ENCODE measurements at places on chromosomes 3 and 15.

GRCh38 chr3:72189339-72189738 is 404.4 kb upstream of the PROK2 start:
- DNase-seq: no peak
- peaks cover 8% of the 10 kb centered on the region for H3K4me1 ChIP-seq
- H3K4me3 ChIP-seq: no peak overlapping the region
- no peaks in the 10 kb centered on the region for H3K36me3 ChIP-seq
- peaks cover 2% of the 10 kb centered on the region for H3K27me3 ChIP-seq
- no peak overlapping the region for H3K27ac ChIP-seq

DNA sequence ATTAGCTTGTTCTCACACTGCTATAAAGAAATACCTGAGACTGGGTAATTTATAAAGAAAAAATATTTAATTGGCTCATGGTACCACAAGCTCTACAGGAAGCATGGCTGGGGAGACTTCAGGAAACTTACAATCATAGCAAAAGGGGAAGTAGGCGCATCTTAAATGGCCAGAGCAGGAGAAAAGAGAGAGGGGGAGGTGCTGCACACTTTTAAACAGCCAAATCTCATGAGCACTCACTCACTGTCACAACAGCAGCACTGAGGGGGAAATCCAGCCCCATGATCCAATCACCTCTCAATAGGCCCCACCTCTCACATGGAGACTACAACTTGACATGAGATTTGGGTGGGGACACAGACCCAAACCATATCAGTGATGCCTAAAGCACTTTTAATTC is 82.5 kb downstream of the DCLK3 start:
- H3K4me1 ChIP-seq: no peaks in the 10 kb centered on the region
- no peaks in the 10 kb centered on the region for H3K27me3 ChIP-seq
- peaks cover 2% of the 10 kb centered on the region for H3K36me3 ChIP-seq
- H3K4me3 ChIP-seq: no peak overlapping the region
- H3K27ac ChIP-seq: no peak overlapping the region

DNA sequence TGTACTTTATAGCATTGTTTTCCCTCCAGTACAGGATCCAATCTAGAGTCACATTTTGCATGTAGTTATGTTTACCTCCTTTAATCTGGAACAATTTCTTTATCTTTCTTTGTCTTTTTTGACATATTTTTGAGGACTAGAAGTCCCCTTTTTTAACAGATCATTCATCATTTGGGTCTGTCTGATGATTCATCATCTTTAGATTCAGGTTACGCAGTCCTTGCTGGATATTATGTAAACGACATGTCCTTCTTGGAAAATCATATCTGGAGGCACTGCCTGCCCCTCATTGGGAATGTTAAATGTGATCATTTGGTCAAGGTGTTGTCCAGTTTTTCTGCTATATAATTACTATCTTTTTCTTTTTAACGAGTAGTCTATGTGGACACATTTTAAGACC is 18.3 kb downstream of the TGM4 start:
- peaks cover 3% of the 10 kb centered on the region for H3K27me3 ChIP-seq
- H3K4me3 ChIP-seq: no peak overlapping the region
- no peaks in the 10 kb centered on the region for H3K36me3 ChIP-seq
- no peak for DNase-seq
- H3K4me1 ChIP-seq: peaks cover 11% of the 10 kb centered on the region

DNA sequence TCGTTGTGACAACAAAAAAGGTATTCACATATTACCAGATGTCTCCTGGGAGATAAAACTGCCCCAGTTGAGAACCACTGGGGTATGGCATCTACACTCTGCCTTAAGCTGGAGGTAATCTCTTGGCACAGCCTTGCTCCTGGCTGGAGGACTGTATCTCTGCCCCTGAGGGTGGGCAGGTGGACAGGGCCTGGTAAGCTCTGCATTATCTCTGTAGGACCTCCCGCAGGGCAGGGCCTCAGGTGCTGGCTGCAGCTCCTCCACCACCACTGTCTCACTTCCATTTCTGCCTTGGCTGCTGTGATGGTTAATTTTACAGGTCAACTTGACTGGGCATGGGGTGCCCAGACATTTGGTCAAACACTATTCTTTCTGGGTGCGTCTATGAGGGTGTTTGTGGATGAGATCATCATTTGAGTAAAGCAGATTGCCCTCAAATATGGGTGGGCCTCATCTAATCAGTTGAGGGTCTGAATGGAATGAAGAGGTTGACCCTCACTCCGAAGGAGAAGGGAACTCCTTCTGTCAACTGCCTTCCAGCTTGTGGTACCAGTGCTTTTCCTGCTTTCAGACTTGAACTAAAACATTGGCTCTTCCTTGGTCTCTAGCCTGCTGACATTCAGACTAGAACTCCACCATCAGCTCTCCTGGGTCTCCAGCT is 9.8 kb upstream of the RHCG start:
- H3K4me1 ChIP-seq: no peaks in the 10 kb centered on the region
- no peaks in the 10 kb centered on the region for H3K36me3 ChIP-seq
- DNase-seq: no peak
- peaks cover 26% of the 10 kb centered on the region for H3K27me3 ChIP-seq

GRCh38 chr15:39365161-39365560 is 215.7 kb upstream of the THBS1 start:
- no peak for DNase-seq
- H3K36me3 ChIP-seq: peaks cover 7% of the 10 kb centered on the region
- no peaks in the 10 kb centered on the region for H3K27me3 ChIP-seq
- H3K4me1 ChIP-seq: no peaks in the 10 kb centered on the region

DNA sequence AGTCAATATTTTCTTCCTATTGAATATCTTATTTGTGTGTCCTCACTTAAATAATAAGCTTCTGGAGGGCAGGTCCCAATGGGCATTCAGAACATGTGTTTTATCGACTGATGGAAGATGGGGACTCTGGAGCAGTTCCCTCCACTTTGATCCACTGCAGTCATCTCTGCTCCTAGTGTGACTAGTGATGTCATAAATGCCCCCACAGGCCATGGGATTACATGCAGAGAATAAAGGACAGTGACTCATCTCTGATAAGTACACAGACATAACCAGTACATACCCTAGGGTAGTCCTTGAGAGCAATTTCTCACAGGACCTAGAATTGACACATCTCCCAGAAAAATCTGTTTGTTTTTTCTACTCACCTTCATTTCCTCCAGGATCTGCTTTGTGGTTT is 49.4 kb upstream of the FMN1 start:
- no peaks in the 10 kb centered on the region for H3K36me3 ChIP-seq
- DNase-seq: no peak
- no peak overlapping the region for H3K4me3 ChIP-seq
- H3K4me1 ChIP-seq: peaks cover 9% of the 10 kb centered on the region

GRCh38 chr3:41338276-41338675 is 139.0 kb downstream of the CTNNB1 start:
- H3K27me3 ChIP-seq: no peaks in the 10 kb centered on the region
- H3K27ac ChIP-seq: no peak overlapping the region
- H3K36me3 ChIP-seq: peaks cover 3% of the 10 kb centered on the region
- no peak for DNase-seq

GRCh38 chr15:87597346-87598052 is 659.0 kb downstream of the NTRK3 start:
- no peak overlapping the region for H3K27ac ChIP-seq
- H3K36me3 ChIP-seq: no peaks in the 10 kb centered on the region
- no peaks in the 10 kb centered on the region for H3K27me3 ChIP-seq
- no peak for DNase-seq
- no peaks in the 10 kb centered on the region for H3K4me1 ChIP-seq

GRCh38 chr15:70837476-70837875 is 16.5 kb downstream of the LARP6 start:
- peaks cover 5% of the 10 kb centered on the region for H3K4me1 ChIP-seq
- DNase-seq: no peak
- no peak overlapping the region for H3K4me3 ChIP-seq
- peaks cover 36% of the 10 kb centered on the region for H3K36me3 ChIP-seq
- no peaks in the 10 kb centered on the region for H3K27me3 ChIP-seq

DNA sequence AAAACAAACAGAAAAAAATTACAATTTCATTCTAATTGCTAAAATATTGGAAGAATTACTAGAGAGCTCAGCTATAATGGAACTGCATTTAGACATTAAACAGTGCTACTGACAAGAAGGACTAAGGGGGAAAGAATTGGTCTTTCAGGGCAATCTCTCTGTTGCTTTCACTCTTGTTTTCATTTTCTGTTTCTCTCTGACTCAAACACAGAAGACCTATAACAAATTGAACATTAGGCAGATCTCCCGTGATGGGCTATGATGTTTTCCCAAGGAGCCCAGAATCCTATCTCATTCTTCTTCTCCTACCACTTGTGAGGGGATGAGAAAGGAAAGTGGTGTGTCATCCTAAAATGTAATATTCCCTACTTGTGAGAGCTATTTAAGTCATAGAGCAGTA is 358.0 kb upstream of the TGFBR2 start:
- peaks cover 2% of the 10 kb centered on the region for H3K36me3 ChIP-seq
- H3K27me3 ChIP-seq: no peaks in the 10 kb centered on the region
- DNase-seq: no peak

- H3K27ac ChIP-seq: peak overlapping the region; percentile 39
- H3K27me3 ChIP-seq: no peaks in the 10 kb centered on the region
- H3K36me3 ChIP-seq: peaks cover 10% of the 10 kb centered on the region
- no peak for DNase-seq
Observed at GRCh38 chr15:82128401-82129148, 82.8 kb upstream of the MEX3B start.

GRCh38 chr3:194711913-194712312 is 26.2 kb downstream of the FAM43A start:
- H3K27ac ChIP-seq: no peak overlapping the region
- H3K27me3 ChIP-seq: peaks cover under 1% of the 10 kb centered on the region
- no peaks in the 10 kb centered on the region for H3K4me1 ChIP-seq

DNA sequence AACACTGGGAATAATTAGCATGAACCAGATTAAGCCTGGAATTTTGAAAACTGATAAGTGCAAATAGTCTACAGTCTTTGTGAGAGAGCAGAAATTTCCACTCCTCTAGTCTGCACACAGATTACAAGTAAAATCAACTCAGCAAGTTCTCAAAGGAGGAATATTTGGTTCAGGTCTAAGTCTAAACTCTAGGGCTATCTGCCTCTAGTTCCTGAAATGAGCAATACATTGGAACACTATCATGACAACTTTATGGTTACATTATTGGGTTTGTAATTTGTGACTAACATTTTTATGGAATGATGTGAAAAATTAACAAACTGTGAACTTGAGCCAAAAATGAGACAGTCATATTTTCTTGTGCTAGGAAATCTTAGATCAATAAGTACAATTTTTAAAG is 30.8 kb upstream of the ADGRG7 start:
- no peak overlapping the region for H3K27ac ChIP-seq
- no peak for DNase-seq
- H3K4me3 ChIP-seq: no peak overlapping the region
- H3K4me1 ChIP-seq: no peaks in the 10 kb centered on the region
- H3K27me3 ChIP-seq: no peaks in the 10 kb centered on the region

DNA sequence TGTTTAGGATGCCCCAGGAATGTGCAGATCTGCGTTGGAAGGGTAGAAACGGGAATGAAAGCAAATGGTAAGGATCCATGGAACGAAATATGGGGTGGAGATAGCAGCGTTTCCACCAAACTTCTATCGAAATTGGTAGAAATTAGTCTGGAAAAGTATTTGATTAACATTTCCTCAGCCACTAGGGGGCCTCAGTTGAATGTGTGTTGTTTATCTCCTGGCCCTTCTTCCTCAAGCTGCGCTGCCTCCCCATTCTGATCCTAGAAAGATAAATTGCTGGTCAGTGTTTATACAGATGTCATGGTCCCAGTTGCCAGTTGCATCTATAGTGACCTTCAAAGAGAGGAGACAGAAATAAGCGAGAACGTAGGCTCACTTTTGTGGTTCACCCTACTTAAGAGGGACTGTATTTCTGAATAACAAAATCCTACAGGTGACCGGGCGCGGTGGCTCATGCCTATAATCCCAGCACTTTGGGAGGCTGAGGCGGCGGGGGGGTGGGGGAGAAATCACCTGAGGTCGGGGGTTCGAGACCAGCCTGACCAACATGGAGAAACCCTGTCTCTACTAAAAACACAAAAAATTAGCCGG is 457.1 kb downstream of the SQOR start:
- H3K27ac ChIP-seq: no peak overlapping the region
- DNase-seq: peak; percentile 51
- peaks cover 6% of the 10 kb centered on the region for H3K4me1 ChIP-seq
- H3K36me3 ChIP-seq: no peaks in the 10 kb centered on the region
- H3K4me3 ChIP-seq: no peak overlapping the region

GRCh38 chr3:197957790-197958133 is 2.3 kb upstream of the LMLN start:
- H3K4me1 ChIP-seq: peaks cover 50% of the 10 kb centered on the region
- H3K4me3 ChIP-seq: peak overlapping the region; percentile 79
- H3K27ac ChIP-seq: peak overlapping the region; percentile 46
- peaks cover 25% of the 10 kb centered on the region for H3K36me3 ChIP-seq

GRCh38 chr3:126965526-126966080 is 17.3 kb upstream of the PLXNA1 start:
- H3K36me3 ChIP-seq: no peaks in the 10 kb centered on the region
- H3K27ac ChIP-seq: no peak overlapping the region
- DNase-seq: no peak
- no peaks in the 10 kb centered on the region for H3K27me3 ChIP-seq

DNA sequence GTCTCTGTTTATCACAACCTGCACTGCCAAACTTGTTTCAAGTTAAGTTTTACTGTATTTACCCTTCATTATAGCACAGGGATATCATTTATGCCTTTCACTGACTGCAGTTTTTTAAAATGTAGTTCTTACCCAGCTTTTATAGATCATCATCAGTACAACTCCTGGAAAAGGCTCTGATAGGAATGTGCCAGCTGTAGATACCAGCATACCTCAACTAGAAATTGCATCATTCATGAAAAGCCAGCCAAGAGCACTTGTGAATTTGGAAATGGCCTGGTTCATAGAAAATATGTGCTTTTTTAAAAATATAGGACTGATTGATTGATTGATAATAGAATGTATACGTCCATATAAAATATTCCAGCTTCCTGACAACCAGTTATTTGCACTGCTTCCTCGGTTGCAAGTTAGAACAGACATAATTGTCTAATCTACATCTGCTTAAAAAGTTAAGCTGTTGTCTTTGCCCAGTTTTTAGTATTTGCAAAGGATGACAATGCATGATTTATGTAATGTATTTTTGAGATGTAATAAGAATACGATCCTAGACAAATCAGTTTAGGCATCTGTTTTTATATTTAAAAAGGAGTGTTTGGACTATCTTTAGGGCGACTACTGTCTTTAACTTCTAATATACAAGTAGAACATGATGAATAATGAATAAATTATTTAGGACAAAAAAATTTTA is 58.5 kb downstream of the DCUN1D1 start:
- no peak overlapping the region for H3K27ac ChIP-seq
- no peaks in the 10 kb centered on the region for H3K27me3 ChIP-seq
- H3K4me1 ChIP-seq: no peaks in the 10 kb centered on the region
- no peak overlapping the region for H3K4me3 ChIP-seq
- H3K36me3 ChIP-seq: peaks cover 6% of the 10 kb centered on the region

GRCh38 chr3:89974903-89975519 is 867.6 kb downstream of the EPHA3 start:
- H3K36me3 ChIP-seq: no peaks in the 10 kb centered on the region
- no peak for DNase-seq
- no peaks in the 10 kb centered on the region for H3K4me1 ChIP-seq
- no peaks in the 10 kb centered on the region for H3K27me3 ChIP-seq
- H3K4me3 ChIP-seq: no peak overlapping the region
- H3K27ac ChIP-seq: no peak overlapping the region

Data from neural crest cell (in vitro differentiated cells).